ENCODE measurements at places on chromosomes 6 and 20.

DNA sequence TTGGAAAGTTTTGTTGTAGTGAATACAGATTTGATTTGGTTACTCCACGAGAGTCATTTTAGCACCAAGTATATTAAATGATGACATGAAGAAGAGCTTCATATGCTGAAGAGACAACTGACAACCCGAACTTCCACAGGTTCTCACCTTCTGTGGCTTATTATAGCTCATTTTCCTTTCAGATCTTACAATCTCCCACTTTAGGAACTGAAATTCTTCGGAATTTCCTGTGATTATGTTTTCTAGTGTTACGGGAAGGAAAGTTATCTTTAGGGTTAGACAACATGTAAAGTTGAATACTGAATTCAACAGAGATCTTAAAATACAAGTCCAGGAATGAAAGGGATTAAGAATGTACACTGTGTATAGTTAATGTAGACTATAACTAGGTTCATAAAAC lies 49.6 kb upstream of the TXNDC5 start:
- DNase-seq, result no peak
- no peak overlapping the region for H3K27ac ChIP-seq
- no peaks in the 10 kb centered on the region for H3K36me3 ChIP-seq
- H3K4me1 ChIP-seq, result no peaks in the 10 kb centered on the region

DNA sequence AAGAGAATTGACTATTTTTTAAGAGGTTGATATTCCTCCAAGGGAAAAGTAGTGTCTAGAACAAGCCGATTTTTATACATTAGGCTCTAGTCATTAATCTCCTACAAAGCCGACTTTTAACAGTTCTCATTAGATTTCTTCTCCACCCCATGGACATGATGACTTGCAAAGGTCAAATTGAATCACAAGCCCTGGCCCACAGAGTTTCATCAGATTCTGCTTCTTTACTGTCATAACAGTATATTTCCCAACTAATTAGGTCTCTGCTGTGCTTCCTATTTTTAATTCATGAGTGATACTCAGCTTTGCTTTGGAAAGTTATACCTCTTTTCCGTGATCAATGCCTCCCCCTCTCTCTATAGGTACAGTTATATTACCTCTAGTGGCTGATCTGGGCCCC lies 90.6 kb upstream of the ADGRB3 start:
- H3K4me3 ChIP-seq, result no peak overlapping the region
- H3K4me1 ChIP-seq, result no peaks in the 10 kb centered on the region
- H3K27me3 ChIP-seq, result no peaks in the 10 kb centered on the region
- H3K36me3 ChIP-seq, result no peaks in the 10 kb centered on the region

DNA sequence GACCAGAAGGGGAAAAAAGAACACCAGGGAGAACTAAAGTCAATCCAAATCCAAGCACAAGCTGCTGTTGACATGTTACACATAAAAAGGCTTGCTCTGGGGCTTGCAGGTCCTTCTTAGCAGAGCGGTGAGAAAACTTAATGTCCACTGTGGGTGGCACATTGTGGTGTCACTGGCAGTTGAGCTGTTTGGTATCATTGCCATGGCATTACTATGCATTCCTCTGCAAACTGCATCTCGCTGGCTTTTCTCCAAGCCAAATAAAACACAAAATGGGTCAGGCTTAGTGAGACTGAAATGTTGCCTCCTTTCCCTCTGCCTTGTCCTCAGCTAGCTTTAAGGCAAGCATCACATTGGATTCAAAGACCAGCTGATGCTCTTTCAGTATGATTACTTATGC lies 40.9 kb downstream of the LY86 start:
- no peaks in the 10 kb centered on the region for H3K4me1 ChIP-seq
- no peak overlapping the region for H3K4me3 ChIP-seq
- H3K27me3 ChIP-seq, result no peaks in the 10 kb centered on the region
- no peak for DNase-seq
- no peaks in the 10 kb centered on the region for H3K36me3 ChIP-seq

GRCh38 chr6:168640181-168640580 lies 199.2 kb downstream of the SMOC2 start:
- H3K27me3 ChIP-seq, result no peaks in the 10 kb centered on the region
- peaks cover 7% of the 10 kb centered on the region for H3K4me1 ChIP-seq
- DNase-seq, result no peak

- H3K4me1 ChIP-seq, result no peaks in the 10 kb centered on the region
- no peak overlapping the region for H3K4me3 ChIP-seq
- peaks cover 20% of the 10 kb centered on the region for H3K36me3 ChIP-seq
Measured at GRCh38 chr6:7580927-7581618, 8.9 kb upstream of the SNRNP48 start.

- no peak overlapping the region for H3K4me3 ChIP-seq
- H3K27ac ChIP-seq, result no peak overlapping the region
- no peaks in the 10 kb centered on the region for H3K27me3 ChIP-seq
- H3K36me3 ChIP-seq, result no peaks in the 10 kb centered on the region
- DNase-seq, result no peak
- H3K4me1 ChIP-seq, result no peaks in the 10 kb centered on the region
Measured at GRCh38 chr20:25020901-25021301, 28.4 kb upstream of the APMAP start.

- no peak overlapping the region for H3K27ac ChIP-seq
- no peaks in the 10 kb centered on the region for H3K4me1 ChIP-seq
- H3K4me3 ChIP-seq, result peak overlapping the region; percentile 79
- H3K27me3 ChIP-seq, result peaks cover 22% of the 10 kb centered on the region
Measured at GRCh38 chr6:27672113-27672799, 199.4 kb upstream of the ZNF184 start.

- no peaks in the 10 kb centered on the region for H3K36me3 ChIP-seq
- no peak overlapping the region for H3K4me3 ChIP-seq
- no peak overlapping the region for H3K27ac ChIP-seq
- DNase-seq, result no peak
- H3K4me1 ChIP-seq, result no peaks in the 10 kb centered on the region
Measured at GRCh38 chr20:20734475-20734948, 22.1 kb upstream of the RALGAPA2 start.

GRCh38 chr6:12024699-12025434 lies 12.8 kb downstream of the HIVEP1 start:
- DNase-seq, result no peak
- H3K36me3 ChIP-seq, result no peaks in the 10 kb centered on the region
- no peak overlapping the region for H3K27ac ChIP-seq
- no peaks in the 10 kb centered on the region for H3K27me3 ChIP-seq
- H3K4me1 ChIP-seq, result no peaks in the 10 kb centered on the region

GRCh38 chr20:563187-563586 lies 19.6 kb upstream of the CSNK2A1 start:
- no peak overlapping the region for H3K27ac ChIP-seq
- no peaks in the 10 kb centered on the region for H3K27me3 ChIP-seq
- DNase-seq, result no peak

DNA sequence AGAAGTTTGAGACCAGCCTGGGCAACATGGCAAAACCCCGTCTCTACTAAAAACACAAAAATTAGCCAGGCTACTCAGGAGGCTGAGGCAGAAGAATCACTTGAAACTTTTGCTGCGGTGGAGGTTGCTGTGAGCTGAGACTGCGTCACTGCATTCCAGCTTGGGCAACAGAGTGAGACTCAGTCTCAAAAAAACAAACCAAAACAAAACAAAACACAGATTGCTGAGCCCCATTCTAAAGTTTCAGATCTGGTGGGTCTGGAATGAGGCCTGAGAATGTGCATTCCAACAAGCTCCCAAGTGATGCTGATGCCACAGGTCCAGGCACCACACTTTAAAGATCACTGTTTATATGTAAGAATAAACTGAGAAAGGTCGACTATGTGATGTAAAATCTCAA lies 24.9 kb upstream of the TMEM14A start:
- no peak overlapping the region for H3K27ac ChIP-seq
- no peaks in the 10 kb centered on the region for H3K27me3 ChIP-seq
- no peaks in the 10 kb centered on the region for H3K36me3 ChIP-seq
- DNase-seq, result no peak

DNA sequence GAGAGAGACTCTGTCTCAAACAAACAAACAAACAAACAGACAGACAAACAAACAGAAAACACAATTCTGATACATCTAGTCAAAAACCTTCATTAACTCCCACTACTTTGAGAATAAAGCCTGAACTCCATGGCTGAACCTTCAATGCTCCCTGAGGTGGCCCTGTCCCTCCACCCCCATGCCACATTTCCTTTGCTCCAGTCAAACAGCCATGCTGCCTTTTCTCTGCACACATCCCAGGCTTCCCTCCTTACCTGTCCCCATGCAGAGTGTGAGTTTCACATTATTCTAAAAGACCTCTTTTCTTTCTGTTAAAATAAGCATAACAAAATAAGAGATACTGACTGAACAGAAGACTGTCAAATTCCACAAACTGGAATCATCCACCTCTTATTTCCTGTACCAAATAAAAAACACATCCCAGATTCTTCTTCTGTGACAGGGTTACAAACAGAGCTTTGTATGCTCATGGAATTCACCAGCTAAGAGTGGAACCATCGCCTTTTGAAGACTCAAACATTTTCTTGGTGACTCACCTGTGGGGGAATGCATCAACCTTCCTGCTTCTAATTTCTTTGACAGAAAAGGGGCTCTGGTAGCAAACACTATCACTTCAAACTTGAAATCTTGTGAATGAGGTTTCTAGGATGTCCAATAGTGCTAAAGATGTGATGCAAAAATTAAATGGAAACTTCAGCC lies 71.0 kb upstream of the SLC22A16 start:
- H3K4me1 ChIP-seq, result no peaks in the 10 kb centered on the region
- no peak for DNase-seq
- no peaks in the 10 kb centered on the region for H3K27me3 ChIP-seq
- H3K36me3 ChIP-seq, result no peaks in the 10 kb centered on the region
- no peak overlapping the region for H3K27ac ChIP-seq
- no peak overlapping the region for H3K4me3 ChIP-seq

- DNase-seq, result no peak
- no peak overlapping the region for H3K4me3 ChIP-seq
- no peaks in the 10 kb centered on the region for H3K27me3 ChIP-seq
- no peak overlapping the region for H3K27ac ChIP-seq
Measured at GRCh38 chr6:18920701-18921100, 533.6 kb downstream of the RNF144B start.

GRCh38 chr20:58612121-58612691 lies 38.9 kb upstream of the STX16 start:
- H3K27ac ChIP-seq, result no peak overlapping the region
- H3K4me1 ChIP-seq, result no peaks in the 10 kb centered on the region
- DNase-seq, result no peak
- no peaks in the 10 kb centered on the region for H3K27me3 ChIP-seq

- no peaks in the 10 kb centered on the region for H3K36me3 ChIP-seq
- peaks cover 7% of the 10 kb centered on the region for H3K4me1 ChIP-seq
- no peak for DNase-seq
- no peak overlapping the region for H3K4me3 ChIP-seq
Measured at GRCh38 chr6:3527651-3527977, 70.8 kb upstream of the SLC22A23 start.

GRCh38 chr20:48824830-48825565 lies 2.8 kb downstream of the PREX1 start:
- H3K4me1 ChIP-seq, result peaks cover 11% of the 10 kb centered on the region
- no peak overlapping the region for H3K27ac ChIP-seq
- no peak for DNase-seq
- H3K36me3 ChIP-seq, result no peaks in the 10 kb centered on the region
- H3K4me3 ChIP-seq, result no peak overlapping the region

DNA sequence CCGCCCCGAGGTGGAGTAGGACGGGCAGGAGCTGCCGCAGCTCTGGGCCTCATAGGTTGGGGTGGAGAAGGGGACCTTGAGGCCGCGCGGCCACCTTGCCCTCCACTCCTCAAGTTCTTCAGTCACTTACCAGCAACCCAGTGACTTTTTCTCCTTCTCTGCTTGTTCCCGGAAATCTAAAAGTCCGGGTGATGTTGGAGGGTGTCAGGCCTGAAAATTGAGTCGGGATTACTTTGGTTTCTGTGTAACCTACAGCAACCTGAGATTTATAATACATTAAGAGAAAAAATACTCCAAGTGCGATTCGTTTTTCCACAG lies 338 bp downstream of the RWDD1 start:
- peaks cover 2% of the 10 kb centered on the region for H3K36me3 ChIP-seq
- no peaks in the 10 kb centered on the region for H3K27me3 ChIP-seq
- H3K4me3 ChIP-seq, result peak overlapping the region; percentile 97
- peak overlapping the region; percentile 6 for H3K27ac ChIP-seq

- H3K4me3 ChIP-seq, result peak overlapping the region; percentile 81
- 0 out of 2 replicates have a peak, but pooled peaks cover 8% of the 10 kb centered on the region for H3K4me1 ChIP-seq
- H3K27me3 ChIP-seq, result no peaks in the 10 kb centered on the region
- no peak overlapping the region for H3K27ac ChIP-seq
- DNase-seq, result no peak
Measured at GRCh38 chr20:31740656-31741323, 1.7 kb downstream of the TPX2 start.

GRCh38 chr20:57665589-57665971 lies 44.2 kb downstream of the PMEPA1 start:
- H3K4me1 ChIP-seq, result peaks cover 32% of the 10 kb centered on the region
- DNase-seq, result no peak
- H3K27me3 ChIP-seq, result no peaks in the 10 kb centered on the region
- H3K27ac ChIP-seq, result no peak overlapping the region
- H3K36me3 ChIP-seq, result no peaks in the 10 kb centered on the region

GRCh38 chr6:11689847-11690246 lies 88.8 kb downstream of the ADTRP start:
- no peak overlapping the region for H3K4me3 ChIP-seq
- no peak for DNase-seq
- no peaks in the 10 kb centered on the region for H3K36me3 ChIP-seq
- no peaks in the 10 kb centered on the region for H3K4me1 ChIP-seq
- no peak overlapping the region for H3K27ac ChIP-seq

- H3K4me1 ChIP-seq, result no peaks in the 10 kb centered on the region
- DNase-seq, result no peak
- no peak overlapping the region for H3K27ac ChIP-seq
- no peaks in the 10 kb centered on the region for H3K36me3 ChIP-seq
- no peak overlapping the region for H3K4me3 ChIP-seq
Measured at GRCh38 chr6:164214066-164214465, 799.5 kb downstream of the QKI start.

DNA sequence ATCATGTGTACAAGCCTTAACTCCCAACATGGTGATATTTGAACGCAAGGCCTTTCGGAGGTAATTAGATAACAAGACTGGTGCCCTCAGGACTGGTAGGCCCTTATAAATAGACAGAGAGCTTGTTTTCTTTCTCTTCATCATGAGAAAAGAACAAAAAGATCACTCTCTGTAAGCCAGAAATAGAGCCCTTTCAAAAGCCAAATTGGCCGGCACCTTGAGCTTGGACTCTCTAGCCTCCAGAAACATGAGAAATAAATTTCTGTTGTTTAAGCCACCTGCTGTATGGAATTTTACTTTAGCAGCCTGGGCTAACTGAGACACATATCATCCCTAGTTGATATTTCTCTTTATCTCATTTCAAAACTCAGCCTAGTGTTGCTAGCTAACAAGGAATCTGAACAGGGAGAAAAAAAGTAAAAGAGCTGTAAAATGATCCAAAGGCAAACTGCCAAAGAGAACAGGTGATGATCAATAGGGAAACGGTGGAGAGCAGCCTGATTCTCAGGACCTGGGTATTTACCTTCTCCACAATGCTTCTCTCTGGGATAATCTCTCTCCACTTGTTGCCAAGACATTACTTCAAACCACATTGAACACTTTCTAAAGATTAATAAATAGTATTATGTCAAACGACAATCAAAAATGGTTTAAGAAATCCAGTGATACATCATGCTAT lies 6.1 kb downstream of the COL21A1 start:
- no peaks in the 10 kb centered on the region for H3K36me3 ChIP-seq
- H3K4me1 ChIP-seq, result no peaks in the 10 kb centered on the region
- no peak overlapping the region for H3K4me3 ChIP-seq
- no peak overlapping the region for H3K27ac ChIP-seq
- DNase-seq, result no peak
- H3K27me3 ChIP-seq, result no peaks in the 10 kb centered on the region

- H3K27me3 ChIP-seq, result no peaks in the 10 kb centered on the region
- H3K4me3 ChIP-seq, result no peak overlapping the region
- no peaks in the 10 kb centered on the region for H3K36me3 ChIP-seq
- no peaks in the 10 kb centered on the region for H3K4me1 ChIP-seq
- H3K27ac ChIP-seq, result no peak overlapping the region
Measured at GRCh38 chr6:95991906-95992305, 23.9 kb upstream of the FUT9 start.

All from H1 (cell line).